ENCODE measurements at places on chromosomes 6 and 20.

- peak; percentile 95 for DNase-seq
Measured at GRCh38 chr20:50003253-50003656, 20.5 kb downstream of the SNAI1 start.

GRCh38 chr6:14094721-14095120 lies 22.9 kb upstream of the CD83 start:
- no peak for DNase-seq

DNA sequence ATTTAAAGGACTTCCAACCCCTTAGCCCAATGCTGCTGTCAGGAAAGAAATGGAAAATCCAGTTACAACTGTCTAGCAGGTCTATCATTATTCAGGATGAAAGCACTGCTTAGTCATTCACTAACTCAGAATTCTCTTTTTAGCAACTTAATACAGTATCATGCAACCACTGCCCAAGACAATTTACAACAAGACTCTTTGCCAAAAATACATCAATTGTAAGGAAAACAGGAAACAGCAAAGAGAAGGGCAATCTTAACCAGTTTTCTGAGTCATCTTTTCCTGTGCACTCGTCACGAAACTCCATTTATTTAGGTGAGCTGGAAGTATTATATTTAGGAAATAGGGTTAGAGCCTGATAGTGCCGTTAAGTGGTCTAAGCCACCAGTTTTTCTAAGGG lies 1197.7 kb upstream of the CITED2 start:
- peak; percentile 99 for DNase-seq

DNA sequence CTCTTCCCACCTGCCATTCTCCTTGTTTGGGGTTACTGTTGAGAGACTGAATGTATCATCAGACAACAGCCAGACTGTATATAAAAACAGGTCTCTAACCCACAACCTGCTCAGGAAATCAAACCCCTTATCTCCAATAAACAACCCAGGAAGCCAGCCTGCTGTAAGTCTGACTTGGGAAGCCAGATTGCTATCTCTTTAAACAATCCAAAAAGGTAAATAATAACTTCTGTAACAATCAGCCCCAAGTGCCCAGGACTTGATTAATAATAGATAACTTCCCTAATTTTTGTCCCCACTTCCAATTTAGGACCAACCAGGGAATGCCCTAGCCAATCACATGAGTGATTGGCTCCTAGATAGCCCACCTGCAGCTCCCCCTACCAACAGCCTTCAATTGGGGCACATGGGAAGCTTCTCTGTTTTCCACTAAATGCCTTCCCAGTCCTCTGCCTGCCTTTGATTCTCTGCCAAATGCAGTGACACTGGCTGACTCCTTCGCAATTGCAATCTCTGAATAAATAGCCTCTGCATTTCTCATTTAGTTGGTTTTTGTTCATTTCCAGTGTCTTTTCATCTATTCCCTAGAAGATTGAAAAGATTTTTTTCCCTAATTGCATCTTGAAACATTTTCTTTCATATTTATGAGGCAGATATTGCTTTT lies 117.1 kb upstream of the TAB2 start:
- no peak for DNase-seq

- peak; percentile 51 for DNase-seq
Measured at GRCh38 chr6:21856844-21857243, 263.3 kb downstream of the SOX4 start.

GRCh38 chr6:37696841-37697662 lies 631 bp downstream of the MDGA1 start:
- DNase-seq = peak; percentile 32

DNA sequence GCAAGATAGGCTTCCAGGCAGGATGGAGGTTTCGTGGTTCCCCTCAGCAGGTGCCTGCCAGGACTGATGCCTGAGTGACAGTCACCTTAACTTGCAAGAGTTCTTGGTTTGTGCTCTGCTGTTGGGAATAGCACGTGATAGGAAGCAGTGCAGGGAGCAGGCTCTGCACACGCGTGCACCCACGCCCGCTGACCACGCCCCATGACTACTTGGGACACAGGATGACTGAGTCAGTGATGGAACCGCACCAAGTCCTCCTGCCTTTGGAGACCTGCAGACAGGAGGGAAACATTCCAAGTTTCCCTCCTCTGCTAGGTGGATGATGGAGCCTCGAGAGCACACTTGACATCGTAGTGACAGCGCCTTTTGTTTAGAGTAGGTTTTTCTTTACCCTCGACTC lies 164.2 kb downstream of the DTNBP1 start:
- DNase-seq = no peak

GRCh38 chr20:38599410-38599882 lies 2.2 kb upstream of the ARHGAP40 start:
- DNase-seq = no peak

DNA sequence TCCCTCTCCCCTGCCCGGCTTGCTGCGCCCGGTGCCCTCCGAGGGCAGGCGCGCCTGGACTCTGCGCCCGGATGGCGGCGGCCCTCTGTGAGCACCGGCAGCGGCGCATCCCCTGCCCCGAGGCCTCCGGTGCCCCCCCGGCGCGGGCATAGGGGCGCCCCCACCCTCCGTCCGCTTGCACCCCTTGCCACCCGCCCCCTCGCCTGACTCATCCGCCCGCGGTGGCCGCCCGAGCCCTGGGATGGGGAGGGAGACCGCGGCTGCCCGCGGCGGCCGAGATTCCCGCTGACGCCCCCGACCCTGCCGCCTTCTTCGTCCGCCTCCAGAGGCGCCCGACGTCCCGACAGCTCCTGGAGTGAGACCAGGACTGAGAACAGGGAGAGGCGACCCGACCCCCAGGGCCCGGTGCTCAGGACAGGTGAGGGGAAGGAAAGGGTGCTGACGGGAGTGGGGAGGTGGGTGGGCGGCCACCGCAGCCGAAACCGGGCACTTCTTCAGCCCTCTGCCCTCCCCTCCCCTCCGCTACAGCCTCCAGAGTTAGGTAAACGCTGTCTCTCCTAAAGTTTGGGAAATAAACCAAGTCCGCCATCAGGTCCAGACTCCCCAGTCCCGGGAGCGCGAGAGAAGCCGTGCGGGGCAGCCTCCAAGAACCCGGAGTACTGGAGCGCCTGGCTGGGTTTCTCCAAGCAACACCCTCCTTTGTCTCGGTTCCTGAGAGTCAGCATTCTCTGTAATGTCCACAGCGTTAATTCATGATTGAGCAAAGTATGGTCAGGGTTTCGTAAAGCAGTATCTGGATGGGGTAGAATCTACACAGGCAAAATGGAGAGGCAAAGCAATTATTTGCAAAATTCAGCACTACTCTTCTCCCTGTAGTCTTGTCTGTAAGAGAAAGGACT lies 539 bp downstream of the TMEM200A start:
- DNase-seq = peak; percentile 56

DNA sequence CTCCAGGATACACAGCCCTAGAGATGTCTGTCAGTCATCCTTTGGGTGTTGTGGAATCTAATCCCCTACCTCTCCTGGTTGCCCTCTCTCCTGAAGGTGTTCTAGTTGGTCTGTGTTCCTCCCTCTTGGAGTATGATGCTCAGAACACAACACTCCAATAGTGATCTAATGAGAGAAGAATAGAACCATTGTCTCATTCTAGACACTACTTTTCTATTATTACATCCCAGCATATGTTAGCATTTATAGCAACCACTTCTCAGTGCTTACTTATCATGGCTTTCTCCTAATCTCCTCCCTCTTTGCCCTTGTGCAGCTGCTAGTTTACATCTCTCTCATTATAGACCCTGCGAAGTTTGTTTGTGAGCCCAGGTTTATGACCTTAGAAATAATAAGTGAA lies 109.0 kb downstream of the UNC5CL start:
- no peak for DNase-seq

DNA sequence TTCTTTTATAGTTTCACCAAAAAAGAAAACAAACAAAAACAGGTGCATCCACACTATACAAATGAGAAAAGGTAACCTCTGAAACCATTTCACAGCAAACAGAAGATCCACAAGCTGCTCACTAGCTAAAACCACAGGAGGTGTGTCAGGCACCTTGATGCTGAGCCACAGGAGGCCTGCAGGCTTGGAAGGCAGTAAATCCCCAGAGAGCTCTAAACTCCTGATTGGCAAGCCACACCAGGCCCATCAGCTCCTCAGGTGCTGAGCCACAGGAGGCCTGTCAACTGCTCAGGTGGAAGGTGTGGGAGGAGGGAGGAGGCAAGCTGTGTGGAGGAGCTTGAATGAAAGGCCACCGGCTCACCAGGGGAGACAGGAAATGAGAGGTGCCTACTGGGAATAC lies 273.0 kb downstream of the PKHD1 start:
- DNase-seq = no peak

DNA sequence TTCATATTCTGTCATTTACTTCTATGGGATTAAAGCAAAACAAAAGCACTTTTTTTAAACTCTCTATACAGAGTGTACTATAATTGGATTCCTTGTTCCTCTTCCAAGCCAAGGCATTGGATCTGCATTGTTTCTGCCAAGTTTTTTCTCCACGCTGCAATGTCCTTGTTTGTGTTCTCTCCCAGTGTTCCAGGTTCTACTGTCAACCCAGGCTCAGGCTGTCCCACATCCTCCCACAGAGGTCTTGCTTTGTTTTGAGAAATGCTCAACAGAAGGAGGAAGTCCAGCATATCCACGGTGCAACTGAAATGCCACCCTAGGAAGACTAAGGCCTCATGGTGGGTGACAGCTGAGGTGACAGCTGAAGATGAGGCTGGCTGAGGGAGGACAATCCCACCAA lies 287.1 kb upstream of the PRDM1 start:
- no peak for DNase-seq

DNA sequence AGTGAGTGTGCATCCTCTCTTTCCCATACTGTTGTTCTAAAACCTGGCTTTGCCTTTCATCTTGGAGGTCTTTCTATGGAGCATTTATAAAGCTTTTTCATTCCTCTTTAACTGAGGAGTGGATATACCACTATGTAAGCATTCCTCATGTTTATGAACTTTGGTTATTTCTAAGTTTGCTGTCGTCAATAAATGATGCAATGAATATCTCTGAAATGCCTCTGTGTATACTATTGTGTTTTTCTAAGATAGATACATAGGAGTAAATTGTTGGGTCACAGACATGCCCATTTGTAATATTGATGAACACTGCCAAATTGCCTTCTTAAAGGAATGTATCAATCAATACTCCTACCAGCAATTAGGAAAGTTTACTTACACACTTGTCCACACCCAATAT lies 53.9 kb downstream of the SLC22A2 start:
- DNase-seq = no peak

DNA sequence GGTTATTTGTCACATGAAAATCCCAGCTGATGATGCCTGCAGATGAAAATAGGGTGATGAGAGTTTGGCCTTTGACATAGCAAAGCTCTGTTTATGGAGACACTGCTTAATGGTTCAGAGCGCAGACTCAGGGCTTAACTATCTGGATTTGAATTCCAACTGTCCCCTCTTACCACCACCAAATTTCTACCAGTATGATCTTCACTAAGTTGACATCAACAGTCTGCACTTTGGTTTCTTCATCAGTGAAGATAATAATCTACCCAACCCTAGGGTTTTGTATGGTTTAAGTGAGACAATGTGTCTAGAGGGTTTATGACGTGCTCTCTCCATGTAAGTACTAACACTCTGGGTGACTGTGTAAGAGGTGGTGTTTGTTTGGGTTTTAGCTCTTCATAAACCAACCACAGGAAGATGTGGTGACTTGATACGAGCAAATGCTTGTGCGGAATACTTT lies 151.4 kb upstream of the TNFAIP3 start:
- DNase-seq = peak; percentile 67

- peak; percentile 73 for DNase-seq
Measured at GRCh38 chr6:137882225-137882961, 15.3 kb downstream of the TNFAIP3 start.

DNA sequence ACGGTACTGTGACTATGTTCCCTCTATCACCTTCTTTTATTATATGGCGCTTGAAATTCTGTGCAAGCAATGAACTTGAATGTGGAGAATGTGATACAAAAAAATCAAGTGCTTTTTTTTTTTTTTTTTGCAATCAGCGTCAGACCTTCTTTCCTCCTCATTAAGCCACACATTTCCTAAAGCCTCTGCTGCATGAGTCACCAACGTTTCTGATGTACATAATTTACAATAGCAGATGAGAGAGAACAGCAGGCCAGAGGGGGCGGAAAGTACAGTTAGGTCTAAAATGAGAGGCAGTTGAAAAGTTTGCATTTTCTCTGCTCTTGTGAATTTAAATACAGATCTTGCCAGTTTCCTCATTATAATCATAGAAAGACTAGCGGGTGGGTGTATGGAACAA lies 114.6 kb upstream of the RIPOR2 start:
- peak; percentile 92 for DNase-seq

GRCh38 chr6:25297039-25297441 lies 17.9 kb downstream of the CARMIL1 start:
- no peak for DNase-seq

GRCh38 chr20:1177680-1178079 lies 7.1 kb downstream of the TMEM74B start:
- DNase-seq = no peak

DNA sequence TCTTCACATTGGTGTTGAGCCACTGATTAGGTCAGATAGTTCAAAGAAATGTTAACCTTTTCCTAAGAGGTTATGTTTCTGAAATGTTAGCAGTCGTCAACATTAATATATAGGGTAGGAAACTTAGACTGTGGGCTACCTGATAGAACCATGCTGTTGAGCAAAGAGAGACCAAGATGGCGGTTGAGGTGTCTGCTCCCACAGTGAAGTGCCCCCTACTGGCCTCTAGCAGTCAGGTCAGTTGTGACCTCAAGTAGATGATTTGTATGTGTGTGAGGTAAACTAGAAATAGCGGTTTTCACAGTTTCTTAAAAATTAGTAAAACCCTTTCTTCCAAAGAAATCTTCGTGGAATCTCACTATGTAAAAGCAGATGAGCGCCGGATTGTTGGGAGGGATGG lies 40.3 kb downstream of the MTHFD1L start:
- DNase-seq = no peak

DNA sequence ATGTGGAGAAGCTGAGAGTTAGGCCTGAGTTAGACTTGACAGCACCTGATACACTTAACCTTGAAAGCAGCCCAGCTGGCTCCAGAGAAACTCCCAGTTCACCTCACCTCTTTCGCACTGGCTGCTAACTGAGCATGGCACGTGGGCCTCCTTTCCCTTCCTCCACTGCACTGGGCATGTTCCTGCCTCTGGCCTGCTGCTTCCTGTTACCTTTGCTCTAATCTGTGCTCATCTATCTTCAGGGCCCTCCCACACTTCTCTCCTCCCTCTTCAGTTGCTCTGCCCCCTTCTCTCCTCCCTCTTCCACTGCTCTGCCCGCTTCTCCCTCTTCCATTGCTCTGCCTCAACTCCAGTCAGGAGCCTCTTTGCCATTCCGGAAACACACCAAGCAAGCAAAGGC lies 13.7 kb upstream of the UBE2V1 start:
- no peak for DNase-seq

GRCh38 chr6:126824815-126825214 lies 293.7 kb upstream of the RSPO3 start:
- DNase-seq = no peak

GRCh38 chr6:149840345-149841075 lies 23.6 kb downstream of the LRP11 start:
- peak; percentile 65 for DNase-seq
